ENCODE measurements at places on chromosomes 13 and 19.

- no peak for DNase-seq
Measured at GRCh38 chr19:33486936-33487811, 34.4 kb downstream of the PEPD start.

DNA sequence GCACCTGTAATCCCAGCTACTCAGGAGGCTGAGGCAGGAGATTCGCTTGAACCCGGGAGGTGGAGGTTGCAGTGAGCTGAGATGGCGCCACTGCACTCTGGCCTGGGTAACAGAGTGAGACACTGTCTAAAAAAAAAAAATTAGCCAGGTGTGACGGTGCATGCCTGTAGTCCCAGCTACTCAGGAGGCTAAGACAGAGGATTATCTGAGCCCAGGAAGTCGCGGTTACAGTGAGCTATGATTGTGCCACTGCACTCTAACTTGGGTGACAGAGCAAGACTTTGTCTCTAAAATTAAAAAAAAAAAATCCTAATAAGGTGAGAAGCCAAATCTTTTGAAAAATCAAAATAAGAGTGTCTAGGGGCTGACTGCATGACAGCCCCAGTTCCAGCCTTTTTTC lies 9.7 kb upstream of the CEBPA start:
- DNase-seq, result no peak

- no peak for DNase-seq
Measured at GRCh38 chr19:6045108-6045507, 65.2 kb downstream of the RFX2 start.

DNA sequence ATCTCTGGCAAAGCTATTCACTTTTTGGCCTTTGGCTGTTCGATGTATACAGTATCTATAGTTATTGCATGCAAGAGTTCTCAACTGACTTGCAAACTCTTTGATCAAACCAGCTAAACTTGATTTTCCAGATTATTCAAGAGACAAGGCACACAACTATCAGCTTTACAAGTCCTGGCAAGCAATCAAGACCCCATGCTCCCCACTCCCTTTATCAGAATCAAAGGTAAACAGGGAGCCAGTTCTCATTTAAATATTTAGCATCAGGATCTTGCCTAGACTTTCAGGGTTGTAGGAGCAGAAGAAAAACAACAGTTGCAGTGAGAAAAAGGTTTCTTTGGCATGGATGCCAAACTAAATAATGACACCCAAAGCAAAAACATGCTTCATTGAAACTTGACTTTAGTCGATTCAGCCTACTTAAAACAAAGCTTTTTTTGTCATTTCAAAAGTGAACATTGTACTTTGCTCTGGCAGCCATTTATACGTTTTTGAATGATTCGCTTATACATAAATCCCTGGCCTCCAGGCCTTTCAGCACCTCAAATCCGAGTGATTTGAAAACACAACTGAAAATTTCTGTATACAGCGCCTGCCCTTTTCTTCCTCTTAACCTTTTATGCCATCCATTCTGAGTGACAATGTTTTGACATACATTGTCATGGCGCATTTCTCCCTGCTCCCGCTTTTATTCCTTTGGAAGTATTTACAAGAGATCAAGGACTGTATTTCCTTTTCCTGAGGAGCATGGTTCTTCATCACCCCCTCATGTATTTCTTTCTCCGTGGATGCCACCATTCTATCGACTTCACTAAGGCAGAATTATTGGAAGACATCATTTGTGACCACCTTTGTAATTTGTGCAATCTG lies 340.8 kb downstream of the KLF5 start:
- DNase-seq, result peak; percentile 80

DNA sequence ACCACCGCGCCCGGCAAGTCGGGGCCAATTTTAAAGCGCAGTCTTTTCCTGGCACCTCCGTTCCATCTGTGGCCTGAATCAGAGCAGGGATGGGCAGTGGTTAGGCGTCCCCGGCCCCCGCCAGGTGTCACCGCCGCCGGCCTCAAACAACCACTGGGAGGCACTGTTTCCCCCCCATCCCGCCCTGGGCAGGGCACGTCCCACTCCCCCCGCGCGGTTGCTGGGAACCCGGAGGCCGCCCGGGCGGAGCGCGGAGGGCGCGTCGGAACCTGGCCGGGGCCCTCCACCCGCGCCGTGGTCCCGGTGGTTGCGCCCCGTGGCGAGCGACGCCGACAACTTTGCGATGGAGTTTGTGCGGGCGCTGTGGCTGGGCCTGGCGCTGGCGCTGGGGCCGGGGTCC lies at the start of gene GRIN3B:
TSS of gene GRIN3B (plus strand) at position 325 of the 400 bp plus-strand sequence. CDS start at position 344, 19 bp downstream.
- no peak for DNase-seq

DNA sequence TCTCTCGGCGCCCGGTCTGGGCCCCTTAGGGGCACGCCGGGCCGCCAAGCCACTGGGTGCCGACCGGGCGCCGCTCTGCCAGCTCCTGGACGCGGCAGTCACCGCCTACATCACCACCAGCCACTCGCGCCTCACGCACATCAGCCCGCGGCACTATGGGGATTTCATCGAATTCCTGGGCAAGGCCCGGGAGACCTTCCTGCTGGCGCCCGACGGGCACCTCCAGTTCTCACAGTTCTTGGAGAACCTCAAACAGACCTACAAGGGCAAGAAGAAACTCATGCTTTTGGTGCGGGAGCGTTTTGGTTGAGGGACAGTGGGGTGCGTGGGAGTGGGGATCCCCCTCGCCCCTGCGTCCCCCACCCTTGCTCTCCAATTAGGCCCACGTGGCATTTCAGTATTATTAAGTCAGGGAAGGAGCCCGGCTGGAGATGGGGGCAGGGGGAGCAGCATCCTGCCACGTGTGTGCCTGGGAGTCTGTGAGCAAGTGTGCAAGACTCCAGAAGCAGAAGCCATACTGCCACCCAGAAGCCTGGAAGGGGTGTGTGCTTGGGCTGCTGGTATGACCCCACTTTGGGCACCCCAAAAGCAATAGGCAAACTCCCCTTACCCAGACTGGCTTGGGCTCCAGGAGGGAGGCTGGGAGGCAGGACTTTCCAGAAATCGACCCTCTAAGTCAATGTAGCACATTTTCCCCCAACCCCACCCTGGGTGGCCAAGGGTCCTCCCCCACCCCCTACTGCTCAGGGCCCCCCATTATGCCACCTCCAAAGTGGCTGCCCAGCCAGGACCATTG lies 35.7 kb downstream of the ZSWIM4 start:
- no peak for DNase-seq

GRCh38 chr19:42548552-42548951 lies 20.3 kb upstream of the CEACAM1 start:
- DNase-seq, result no peak

DNA sequence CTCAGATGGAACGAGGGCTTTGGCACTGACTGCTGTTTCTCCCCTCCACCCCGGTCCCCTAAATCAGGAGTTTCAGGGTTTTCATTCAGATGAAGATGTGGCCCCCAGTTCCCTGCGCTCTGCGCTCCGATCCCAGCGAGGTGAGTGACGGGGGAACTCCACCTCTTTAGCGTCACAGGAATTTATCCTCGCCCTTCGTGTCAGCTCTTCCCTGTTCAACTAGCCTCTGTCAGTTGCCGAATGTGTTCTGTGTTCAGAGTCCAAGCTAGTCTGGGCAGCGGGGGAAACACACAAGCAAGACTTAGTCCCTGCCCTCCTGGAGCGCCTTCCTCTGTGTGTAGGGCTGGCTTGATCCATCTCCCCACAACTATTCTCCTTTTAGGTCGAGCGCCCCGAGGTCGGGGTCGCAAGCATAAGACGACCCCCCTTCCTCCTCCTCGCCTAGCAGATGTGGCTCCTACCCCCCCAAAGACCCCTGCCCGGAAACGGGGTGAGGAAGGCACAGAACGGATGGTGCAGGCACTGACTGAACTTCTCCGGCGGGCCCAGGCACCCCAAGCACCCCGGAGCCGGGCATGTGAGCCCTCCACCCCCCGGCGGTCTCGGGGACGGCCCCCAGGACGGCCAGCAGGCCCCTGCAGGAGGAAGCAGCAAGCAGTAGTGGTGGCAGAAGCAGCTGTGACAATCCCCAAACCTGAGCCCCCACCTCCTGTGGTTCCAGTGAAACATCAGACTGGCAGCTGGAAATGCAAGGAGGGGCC lies 1.8 kb downstream of the KMT2B start:
- DNase-seq, result no peak

DNA sequence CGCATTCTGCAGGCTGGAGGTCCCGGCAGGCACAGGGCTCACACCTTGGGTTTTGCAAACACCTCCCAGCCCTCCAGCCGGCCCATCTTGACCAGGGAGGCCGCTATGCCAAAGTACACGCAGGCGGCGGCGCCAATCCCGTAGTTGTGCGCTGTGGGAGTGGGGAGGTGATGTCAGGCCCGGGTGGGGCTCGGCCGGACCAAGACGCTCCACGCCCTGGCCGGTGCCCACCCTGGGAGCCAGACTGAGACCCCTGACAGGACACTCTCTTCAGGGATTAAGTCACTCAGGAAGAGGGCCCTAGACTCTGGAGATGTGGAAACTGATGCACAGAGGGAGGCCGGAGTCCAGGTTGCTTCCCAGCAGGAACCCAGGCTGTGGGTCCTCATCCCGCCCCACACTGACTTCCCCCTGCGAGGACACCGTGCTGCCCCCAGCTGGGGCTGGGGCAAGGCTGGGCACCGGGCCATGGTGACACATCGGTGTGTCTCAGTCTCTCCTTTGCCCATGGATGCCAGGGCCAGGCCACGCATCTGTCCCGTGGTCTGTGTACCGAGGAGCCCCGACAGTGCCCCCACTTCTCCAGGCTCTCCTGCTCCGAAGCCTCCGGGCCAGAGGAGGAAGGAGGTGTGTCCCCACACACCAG lies 8.8 kb downstream of the NDUFA11 start:
- DNase-seq, result no peak

Measured in NCI-H526 treated with DMSO at 0.1 percent for 48 hours (cell line).